ENCODE measurements at places on chromosomes 11 and 22. TPM values are rescaled to one million over a fixed set of nuclear protein-coding genes. Genes with fewer than 3 reads are reported as not detected.

- no peak for DNase-seq
Observed at GRCh38 chr11:100999756-101000155, 129.9 kb downstream of the PGR start.

DNA sequence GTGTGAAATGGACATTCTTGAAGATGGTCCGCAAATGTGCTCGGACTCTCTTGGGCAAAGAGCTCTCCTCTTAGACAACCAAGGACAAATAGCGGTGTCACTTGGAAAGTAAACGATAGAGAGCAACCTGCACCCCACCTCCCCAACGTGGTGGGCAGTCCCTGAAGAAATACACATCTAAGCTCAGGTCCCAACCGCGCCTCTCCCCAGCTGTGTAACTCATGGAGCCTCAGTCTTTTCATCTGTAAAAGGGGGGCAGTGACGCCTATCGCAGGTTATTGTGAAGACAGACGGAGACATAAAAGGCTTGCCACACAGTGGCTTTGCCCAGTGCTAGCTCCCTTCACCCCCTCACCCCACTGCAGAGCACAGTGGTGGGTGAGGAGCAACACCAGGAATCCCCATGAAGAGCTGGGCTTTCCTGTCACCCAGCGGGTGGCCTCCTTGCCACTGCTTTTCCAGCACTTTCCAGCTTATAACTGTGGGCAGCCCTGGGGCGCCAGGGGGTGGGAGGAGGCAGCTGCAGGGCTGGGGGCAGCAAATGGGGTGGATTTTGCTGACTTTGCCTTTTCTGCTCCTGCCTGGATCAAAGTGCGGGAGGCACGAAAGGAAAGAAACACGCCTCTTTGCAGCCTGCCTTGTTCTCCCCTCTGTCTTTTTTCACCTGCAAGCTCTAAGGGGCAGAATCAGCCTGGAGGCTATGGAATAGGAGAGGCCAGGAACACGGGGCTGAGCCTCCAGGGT is 73.7 kb upstream of the TSPAN18 start:
- no peak for DNase-seq

GRCh38 chr11:70146895-70147520 is 56.1 kb upstream of the FADD start:
- no peak for DNase-seq

DNA sequence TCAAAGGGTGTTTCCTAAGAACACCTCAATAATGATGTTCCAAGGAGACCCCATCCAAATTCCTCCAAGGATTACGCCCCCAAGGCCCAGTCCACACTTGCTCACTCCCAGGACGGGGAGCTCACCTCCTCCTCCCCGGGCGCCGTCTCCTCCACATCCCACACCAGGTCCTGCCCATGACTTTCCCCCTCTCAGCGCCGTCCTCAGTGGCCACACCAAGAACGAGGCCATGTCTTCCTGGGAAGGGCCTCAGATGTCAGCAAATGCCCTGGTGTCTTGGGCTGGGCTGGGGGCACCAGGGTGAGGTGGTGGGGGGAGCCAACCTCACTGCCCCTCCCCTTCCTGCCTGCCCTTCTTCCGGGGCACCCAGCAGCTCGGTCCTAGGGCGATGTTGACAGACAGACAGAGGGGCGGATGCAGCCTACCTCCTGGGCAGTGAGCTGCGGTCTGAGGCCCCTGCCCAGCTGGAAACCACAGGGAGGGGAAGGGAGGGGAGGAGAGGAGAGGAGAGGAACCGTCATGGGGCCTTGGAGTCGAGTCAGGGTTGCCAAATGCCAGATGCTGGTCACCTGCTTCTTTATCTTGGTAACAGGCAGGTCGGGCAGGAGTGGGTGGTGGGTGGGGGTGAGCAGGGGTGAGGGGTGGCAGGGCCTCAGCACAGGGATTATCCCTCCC is at the start of the genes C11orf21 and TSPAN32:
C11orf21 (minus strand) TSS at position 288 of the 675 bp plus-strand sequence; CDS start at position 178, 110 bp downstream.
TSPAN32 (plus strand) TSS at position 383 of the 675 bp plus-strand sequence; CDS start at position 520, 137 bp downstream.
- no peak for DNase-seq

DNA sequence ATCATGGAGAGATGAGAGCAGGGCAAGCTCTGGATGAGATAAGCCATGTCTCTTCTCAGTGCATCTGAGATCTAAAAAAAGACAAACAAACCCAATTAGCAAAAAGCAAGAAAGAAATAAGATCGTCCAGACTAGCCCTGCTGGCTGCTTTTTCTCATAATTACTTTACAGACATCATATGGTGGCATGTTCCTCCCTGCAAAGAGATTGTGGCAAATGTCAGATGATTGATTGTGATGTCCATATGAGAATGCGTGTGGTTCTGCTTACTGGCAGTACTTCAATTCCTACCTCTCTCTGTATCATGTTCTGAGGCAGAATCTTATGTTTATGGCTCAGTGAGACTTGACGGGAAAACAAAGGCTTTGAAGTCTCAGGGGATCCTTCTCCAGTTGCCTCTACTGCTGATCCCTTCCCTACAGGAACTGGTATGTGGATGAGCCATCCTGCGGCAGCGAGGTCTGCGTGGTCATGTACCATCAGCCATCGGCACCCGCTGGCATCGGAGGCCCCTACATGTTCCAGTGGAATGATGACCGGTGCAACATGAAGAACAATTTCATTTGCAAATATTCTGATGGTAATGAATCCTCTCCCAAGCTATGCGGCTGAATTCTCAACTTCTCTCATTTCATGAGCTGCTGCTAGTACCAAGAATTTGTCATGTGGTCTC is 8.8 kb downstream of the LAYN start:
- DNase-seq: no peak

GRCh38 chr22:43077121-43077877 is 11.9 kb downstream of the TTLL1 start:
- peak; percentile 96 for DNase-seq

DNA sequence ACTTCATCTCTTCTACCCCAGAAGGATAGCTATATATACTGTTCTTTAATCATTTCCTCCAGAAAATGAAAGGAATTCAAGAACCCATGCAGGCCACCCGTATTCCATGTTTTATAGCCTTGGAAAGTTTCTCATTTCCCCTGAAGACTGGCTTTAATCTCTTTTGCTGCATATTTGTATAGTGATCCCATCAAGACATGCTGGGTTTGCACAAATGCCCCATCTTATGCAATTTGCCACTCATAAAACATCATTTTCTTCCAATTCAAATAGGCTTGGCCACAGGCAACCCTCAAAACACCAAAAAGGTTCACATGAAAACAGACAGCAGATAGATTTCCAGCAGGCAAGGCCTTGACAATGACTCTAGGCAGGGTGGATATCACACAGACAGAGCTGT is 28.3 kb upstream of the APOA1 start:
- no peak for DNase-seq

- DNase-seq: no peak
Observed at GRCh38 chr22:25716637-25717036, 25.4 kb upstream of the MYO18B start.

- peak; percentile 38 for DNase-seq
Observed at GRCh38 chr11:74749127-74749964, 697 bp downstream of the RNF169 start.

DNA sequence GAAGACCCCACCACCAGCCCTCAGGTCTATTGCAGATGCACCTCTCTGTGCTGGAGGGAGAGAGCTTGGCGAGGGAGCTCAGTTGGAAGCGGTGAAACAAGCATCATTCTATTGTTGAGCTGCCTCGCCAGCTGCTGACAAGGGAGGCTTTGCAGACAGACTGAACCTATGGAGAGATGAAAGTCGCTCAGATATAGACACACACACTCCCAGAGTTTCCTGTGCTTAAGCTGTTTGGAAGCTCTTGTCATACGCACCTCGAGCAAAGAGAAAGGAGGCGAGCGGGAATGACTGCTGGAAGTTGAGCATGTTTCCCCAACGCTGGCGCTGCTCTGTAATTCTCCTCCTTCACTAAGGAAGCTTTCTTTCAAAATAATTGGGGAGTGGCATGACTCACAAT is 126.1 kb downstream of the TRIM29 start:
- no peak for DNase-seq

DNA sequence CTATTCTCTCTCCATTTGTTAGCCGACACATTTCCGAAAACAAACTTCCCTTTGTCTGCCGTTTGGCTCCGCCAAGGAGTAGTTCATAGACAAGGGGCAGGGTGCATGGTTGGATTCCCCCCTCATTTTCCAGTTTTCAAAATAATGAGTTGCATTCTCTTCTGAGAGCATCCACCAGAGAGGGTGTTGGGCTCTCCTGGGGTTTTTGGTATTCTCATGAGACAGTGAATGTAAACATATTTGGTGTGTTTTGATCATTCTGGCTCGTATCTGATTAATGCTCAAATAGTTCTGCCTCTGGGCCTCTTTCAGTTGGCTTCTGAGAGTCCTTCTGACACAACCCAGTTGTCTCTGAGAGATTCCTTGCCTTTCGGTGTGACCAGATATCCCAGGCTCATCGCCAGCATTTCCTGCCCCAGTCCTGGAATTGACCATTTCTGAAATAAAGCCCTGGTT is 21.7 kb downstream of the GRAMD4 start:
- DNase-seq: no peak

- no peak for DNase-seq
Observed at GRCh38 chr11:119446434-119446833, 23.5 kb upstream of the THY1 start.

DNA sequence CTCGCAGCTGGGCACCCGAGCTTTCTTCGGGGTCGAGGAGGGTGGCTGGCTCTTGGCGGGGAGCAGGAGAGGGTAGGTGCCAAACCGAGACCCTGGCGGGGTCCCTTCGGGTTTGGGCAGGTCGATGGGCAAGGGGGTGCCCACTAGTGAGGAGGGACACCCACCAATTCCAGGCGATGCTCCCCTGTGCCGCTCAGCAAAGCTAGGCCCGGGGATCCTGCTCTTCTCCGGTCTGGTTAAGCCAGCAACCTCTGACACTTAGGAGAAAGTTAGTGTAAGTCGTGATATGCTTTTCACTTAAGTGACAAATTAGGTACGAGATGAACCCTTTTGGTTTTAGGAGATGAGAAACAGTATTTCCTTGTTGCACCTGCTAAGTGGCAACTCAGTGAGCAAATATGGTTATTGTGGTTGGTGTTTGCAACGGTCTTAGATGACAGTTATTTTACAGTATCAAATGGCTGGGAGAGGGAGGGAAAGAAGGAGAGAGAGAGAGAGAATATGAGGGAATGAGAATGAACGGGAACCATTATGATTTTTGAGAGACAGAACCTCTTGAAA is 565 bp downstream of the NUCB2 start:
- DNase-seq: peak; percentile 72

GRCh38 chr22:44754998-44755397 is 2.6 kb downstream of the ARHGAP8 start:
- no peak for DNase-seq

SLC1A2 gene
- not detected for total RNA-seq

KRTAP5-8 gene
- not detected for total RNA-seq

PDGFD gene
- total RNA-seq: 5.7 TPM

BTG4 gene
- 8.1 TPM for total RNA-seq

RPUSD4 gene
- 33.1 TPM for total RNA-seq

ARVCF gene
- 14.9 TPM for total RNA-seq

SLC5A1 gene
- total RNA-seq: not detected

KRTAP5-10 gene
- total RNA-seq: not detected

MYOD1 gene
- total RNA-seq: not detected

Data from G401 (cell line).